ENCODE measurements at places on chromosomes 7 and 10.

DNA sequence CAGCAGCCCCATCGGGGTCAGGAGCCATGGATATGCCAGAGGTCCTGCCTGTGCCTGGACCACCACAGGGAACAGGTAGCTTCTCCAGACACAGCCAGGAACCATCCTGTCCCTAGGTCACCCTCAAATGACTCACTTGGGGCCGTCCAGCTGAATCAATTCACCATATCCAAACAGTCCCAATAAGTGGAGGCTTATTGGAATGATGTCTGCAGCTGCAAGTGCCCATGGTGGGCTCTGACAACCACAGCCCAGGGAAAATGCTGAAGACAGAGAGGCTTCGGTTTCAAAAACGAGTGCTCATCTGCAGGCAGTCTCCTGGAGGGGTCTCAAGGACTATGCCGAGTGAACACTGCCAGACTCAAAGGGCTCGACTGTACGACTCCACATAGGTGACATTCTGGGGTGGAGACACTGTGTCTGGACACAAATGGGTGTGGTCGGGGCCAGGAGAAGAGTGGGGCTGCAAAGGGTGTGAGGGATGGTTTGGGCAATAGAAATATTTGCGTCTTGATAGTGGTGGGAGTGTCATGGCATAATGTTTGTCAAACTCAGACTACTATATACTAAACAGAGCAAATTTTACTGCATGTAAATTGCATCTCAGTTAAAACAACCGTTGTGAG is 204.8 kb downstream of the TNS3 start:
- no peak for DNase-seq

DNA sequence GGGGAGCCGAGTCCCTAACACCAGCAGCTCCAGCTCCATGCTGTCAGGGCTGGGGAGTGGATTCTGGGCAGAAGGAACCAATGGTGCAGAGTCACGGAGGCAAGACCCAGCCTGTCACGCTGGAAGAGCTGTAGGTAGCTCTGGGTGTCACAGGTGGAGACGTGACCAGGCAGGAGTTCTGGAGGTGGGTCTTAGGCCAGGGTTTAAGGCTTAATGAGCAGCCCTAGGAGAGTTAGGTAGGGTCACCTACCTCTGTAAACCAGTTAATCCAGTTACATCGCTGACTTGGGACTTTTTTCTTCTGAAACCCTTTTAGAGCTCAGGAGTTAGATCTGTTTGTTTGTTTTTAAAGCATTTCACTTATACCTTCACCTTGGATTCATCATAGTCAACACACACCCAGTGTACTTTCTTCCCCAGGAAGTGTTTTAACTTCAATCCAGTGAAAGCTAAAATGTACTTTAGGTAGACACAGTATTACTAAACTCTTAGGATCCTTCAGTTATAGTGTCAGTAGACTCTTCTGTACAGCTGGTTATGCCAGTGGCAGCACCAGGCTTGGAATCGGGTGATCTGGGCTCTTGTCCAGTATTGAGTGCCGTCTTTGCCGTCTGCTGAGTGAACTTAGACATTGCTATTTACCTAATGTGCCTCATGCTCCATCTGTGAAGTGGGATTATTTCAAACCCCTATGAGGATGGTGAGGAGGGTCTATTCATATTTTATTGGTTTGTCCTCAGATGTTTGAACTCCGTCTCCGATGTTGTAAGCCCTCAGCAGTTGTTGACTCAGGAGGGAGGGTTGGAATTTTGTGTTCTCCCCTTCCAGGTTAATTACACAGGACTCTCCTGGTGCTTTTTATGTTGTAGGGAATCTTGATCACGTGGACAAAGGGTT is 31.0 kb downstream of the TACR2 start:
- DNase-seq, result no peak

- no peak for DNase-seq
These were observed 431.2 kb upstream of the IGFBP3 start for GRCh38 chr7:46352004-46352954.

DNA sequence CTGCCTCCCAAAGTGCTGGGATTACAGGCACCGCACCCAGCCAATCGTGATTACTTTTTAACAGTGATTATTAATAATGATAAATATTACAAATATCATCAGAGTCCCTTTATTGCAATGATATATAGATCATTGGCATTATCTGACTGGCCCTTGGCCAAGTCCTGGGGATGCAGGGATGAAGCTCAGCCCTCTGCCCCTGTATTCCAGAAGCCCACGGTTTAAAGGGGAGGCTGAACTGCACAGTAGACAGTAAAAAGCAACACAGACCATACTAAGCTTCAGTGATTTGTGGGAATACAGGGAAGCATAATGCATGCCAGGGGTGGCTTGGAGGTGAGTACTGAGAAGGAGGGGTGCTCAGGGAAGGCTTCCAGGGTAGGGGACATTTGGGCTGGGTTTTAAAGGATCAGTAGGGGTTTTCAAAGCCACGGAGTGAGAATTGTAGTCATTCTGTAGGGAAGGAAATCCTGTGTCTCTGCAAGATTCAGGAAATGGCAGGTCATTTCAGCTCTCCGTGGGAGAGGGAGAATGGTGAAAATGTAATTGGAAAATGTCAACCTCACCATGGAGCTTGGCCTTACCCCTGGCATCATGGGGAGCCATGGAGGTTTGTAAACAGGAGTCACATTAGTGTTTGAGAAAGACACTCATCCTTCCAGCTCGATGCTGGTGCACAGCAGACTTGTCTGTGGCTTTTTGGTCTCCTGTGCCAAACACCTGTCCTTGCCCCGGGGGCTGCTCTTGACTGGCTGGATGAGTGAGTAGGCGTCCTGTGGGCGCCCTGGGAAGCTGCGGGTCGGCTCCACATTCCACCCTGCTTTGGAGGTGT is 8.8 kb downstream of the ADAMTS14 start:
- no peak for DNase-seq

DNA sequence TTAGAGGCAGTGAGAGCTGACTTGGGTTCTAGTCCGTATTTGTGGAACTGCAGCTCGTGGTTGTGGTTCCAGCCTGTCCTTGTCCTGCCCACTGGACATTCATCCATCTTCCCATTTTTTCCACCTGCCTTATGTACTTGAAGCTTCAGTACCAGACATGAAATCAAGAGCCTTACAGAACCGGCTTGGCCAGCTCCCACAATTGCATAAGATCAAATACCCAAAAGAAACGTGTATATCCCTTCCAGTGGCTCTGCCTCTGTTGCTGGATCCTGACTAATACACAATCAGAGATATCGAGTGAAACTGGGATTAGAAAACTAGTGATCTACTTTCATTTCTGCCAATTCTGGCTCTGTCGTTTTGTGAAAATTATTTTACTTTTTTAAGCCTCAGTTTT is 23.8 kb upstream of the LIPA start:
- no peak for DNase-seq

- no peak for DNase-seq
These were observed 22.2 kb downstream of the ZRANB1 start for GRCh38 chr10:124963866-124964720.

- DNase-seq, result no peak
These were observed 51.1 kb upstream of the ADRB1 start for GRCh38 chr10:113992471-113993011.

- no peak for DNase-seq
These were observed 482 bp upstream of the ACTR3C start for GRCh38 chr7:150323682-150324372.

DNA sequence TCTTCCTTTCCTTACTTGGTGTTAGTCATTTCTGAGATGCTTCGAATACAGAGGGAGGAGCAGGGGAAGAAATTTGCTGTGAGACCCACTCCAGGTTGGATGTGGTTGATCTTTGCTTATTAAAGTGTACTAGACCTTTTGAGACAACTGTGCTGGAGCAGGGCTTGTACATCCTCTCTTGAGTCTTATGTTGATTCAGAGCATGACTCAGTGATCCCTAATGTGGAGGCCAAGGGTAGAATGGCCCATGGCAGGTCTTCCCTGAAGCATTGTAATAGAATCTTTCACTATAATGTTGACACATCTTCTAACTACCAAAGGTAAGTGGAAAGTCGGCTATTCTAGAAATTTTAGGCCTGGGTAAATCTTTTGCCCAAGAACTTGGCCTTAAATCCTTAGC is 17.0 kb upstream of the SFR1 start:
- no peak for DNase-seq

GRCh38 chr7:26483843-26484242 is 192.2 kb downstream of the SNX10 start:
- no peak for DNase-seq

- no peak for DNase-seq
These were observed 104.4 kb upstream of the ADARB2 start for GRCh38 chr10:1841759-1842158.

- no peak for DNase-seq
These were observed 19.6 kb upstream of the GOLGA7B start for GRCh38 chr10:97830064-97830463.
